ENCODE measurements at places on chromosomes 4 and X.

- no peak for DNase-seq
These were observed 1.2 kb downstream of the DCAF12L2 start for GRCh38 chrX:126164689-126165400.

- DNase-seq = no peak
These were observed 96.5 kb downstream of the SH3RF1 start for GRCh38 chr4:169174247-169174646.

GRCh38 chr4:30495651-30496310 lies 224.4 kb upstream of the PCDH7 start:
- DNase-seq = no peak

- no peak for DNase-seq
These were observed 77.0 kb upstream of the SPRY1 start for GRCh38 chr4:123319639-123320038.

Data from HFF-Myc (cell line).